CD4-positive, alpha-beta T cell treated with Interleukin-12 subunit alpha and Interleukin-12 subunit beta, for 1 hour (primary cell): ENCODE measurements at places on chromosomes 3 and 15.

DNA sequence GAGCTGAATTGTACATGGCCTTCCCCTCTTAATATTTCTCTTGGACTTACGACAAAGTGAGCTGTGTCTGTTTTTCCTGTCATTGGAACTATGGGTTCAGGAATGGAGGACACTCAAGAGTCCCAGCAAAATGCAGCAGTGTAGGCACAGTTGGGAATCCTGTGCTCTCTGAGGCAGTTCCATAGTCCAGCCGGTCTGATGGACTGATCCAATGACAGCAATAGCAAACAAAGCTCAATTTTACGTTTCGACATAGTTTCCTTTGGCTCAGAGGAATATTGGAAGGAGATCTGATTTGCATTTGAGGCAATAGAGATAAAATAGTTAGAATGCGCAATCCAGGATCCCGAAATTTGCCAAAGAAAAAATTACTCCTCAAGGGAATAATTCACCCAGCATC lies 276.9 kb upstream of the CNTN3 start:
- no peak for DNase-seq

DNA sequence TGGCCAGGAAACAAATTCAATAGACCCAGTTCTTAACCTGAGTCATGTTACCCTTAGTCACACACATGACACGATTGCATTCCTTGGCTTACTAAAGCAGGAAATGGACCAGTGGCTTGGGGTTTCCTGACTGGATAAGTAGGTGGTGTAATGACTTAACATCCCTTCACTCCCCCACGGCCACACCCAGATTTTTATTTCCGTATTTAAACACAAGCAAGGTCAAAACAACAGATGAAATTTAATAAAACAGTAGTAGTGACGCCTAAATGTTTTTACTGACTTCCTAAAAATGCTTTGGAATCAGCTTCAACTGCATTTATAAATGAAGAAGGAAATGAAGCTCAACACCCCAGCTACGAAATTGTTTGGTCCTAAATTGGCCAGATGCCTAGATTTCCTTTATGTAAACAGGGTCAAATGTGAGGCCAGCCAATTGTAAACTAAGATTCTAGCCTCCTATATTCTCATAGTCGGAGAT lies 324.3 kb downstream of the CHST2 start:
- DNase-seq = peak; percentile 37

- DNase-seq = no peak
Measured at GRCh38 chr3:88267-88666, 108.3 kb upstream of the CHL1 start.

DNA sequence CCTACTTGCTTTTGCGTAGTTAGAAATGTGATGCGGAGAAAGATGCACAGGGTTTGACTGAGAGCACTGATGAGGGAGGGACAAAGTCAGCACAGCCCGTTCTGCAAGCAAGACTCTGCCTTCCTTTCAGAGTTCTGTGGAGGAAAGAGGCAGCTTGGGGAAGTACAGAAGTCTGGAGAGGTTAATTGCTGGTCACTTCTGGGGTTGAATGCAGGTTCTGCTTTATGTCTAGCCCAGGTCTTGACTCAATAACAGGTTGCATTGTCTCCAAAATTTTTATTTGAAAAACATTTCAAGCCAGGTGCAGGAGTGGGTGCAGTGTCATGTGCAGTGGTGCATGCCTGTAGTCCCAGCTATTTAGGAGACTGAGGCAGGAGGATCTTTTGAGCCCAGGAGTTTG lies 461.7 kb downstream of the NR2F2 start:
- no peak for DNase-seq

- DNase-seq = no peak
Measured at GRCh38 chr3:128006061-128007032, 45.9 kb upstream of the SEC61A1 start.

DNA sequence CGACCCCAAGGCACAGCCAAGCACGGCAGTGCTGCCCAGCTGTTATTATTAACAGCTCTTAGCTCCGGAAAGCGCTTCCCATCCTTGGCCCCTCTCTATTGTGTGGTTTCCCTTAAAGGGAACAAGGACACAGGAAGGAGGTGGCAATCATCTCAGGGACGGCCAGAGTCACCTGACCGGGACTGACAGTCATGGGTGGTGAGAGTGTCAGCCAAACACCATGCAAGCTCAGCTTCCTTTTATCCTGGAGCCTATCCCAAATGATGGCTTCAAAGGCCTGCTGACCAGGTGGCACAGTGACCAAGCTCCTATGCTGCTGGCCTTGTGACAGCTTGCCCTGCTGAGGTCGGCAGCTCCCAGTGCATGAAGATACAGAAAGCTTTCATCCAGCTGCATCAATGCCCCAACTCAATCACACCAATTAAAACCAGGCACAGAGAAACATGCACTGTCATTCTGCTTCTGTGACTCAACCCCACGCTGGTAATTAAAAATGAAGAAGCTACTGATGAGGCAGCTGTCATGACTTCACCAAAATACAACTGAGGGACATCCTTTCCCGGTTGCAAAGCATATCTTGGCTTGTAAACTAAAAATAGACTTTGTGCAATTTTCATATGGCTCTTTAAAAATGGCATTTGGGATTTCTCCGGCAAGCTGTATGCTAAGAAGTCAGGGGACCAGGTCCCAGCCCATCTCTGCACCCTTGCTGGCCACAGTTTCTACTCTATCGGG lies 34.0 kb downstream of the PCSK6 start:
- DNase-seq = no peak

DNA sequence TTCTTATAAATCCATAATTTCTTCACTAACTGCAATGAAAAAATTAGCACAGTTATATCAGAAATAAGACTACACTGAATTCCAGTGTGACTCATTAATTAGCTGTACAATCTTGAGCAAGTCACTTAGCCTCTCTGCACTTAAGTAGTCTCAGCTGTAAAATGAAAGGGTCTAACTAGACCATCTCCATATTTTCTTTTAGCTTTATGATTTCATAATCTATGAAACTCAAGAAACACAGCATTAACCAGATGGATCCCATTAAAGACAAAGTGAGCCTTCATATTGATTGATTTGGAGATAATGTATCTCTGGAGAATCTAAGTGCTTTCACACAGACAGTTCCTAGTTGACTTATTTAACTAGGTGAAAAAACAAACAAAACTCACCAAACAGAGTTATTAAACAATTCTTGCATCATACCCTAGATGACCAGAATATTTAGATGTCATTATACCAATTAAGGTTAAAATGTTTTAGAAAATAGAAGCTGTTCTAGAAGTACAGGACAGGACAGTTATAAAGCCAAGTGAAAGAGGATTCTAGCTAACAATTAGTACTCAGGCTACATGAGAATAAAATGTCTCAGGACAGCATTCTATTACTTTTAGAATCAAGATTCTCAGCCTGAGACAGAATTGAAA lies 11.2 kb downstream of the CSNK1G1 start:
- no peak for DNase-seq

DNA sequence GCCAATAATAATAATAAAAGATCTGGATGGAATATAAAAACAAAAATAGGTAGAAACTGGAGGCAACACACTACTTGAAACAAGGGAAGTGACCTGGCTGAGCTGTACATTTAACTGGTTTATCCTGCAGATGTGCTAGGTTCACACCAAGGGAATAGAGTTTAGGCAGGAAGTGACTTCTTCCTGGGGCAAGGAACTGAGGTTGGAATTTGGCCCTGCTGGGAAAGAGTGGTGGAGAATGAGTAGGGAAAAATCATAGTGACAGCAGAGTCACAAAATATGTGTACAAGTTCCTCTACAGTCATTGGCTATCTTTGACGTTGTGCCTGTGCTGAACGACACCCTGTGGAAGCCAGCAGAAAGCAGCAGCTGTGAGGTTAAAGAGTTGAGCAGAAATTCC lies 44.1 kb downstream of the ARHGAP11B start:
- no peak for DNase-seq

- DNase-seq = no peak
Measured at GRCh38 chr3:196677353-196677752, 34.7 kb downstream of the CEP19 start.

- DNase-seq = no peak
Measured at GRCh38 chr3:11392014-11392859, 120.0 kb downstream of the ATG7 start.

DNA sequence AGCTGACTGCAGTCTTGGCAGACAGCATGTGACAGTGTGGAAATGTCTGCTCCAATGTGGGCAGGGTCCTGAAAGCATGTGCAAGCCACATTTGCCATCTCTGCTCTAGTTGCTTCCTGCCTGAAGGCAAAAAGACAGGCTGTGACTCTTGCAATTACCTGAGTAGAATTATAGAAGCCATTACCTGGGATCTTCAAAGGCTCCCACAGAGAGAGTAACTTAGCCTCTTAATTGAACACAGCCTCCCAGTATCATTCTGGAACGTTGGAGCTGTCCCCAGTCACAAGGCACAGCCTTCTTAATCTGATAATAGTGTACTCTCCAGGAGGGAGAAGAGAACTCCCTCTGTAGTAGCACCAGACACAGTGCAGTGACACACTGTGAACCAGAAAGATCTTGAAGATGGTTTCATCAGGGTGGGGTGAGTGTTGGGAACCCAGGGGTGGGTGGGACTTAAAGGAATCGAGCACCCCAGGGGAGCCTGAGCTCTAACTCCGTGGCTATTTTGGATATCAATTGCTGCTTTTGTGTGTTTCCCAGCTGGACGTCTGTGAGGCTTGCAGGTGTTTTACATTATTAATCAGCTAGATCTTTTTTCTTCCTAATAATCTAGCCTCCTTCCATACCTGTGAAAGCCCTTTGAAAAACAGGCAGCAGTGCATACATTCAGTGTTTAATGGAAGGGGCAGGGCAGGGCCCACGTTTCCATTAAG lies 40.6 kb upstream of the GLCE start:
- no peak for DNase-seq

DNA sequence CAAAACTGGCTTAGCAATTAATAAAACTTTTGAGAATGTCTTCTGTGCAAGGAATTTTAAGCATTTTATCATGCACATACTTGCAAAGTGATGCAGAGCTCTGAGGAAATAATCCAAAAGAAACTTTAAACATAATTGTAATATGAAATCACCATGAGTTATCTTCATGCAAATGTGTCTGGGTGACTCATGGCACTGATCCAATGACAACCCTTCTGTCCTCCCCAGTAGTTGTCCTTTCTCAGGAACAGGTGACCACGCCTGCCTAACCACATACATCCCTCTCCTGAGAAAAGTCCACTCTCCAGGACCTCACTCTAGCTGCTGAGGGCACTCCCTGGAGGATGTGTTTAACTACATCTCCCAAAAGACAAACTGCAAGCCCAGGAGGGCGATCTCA lies 530.6 kb upstream of the IL12A start:
- no peak for DNase-seq

- peak; percentile 39 for DNase-seq
Measured at GRCh38 chr3:194135806-194136518, at the start of gene HES1. Gene HES1, plus strand, starts transcription at chr3:194136148. Its CDS starts 233 bp downstream, at chr3:194136381.

- DNase-seq = no peak
Measured at GRCh38 chr3:117540597-117540996, 831.0 kb downstream of the TUSC7 start.

GRCh38 chr3:98807011-98807410 lies 43.9 kb downstream of the ST3GAL6 start:
- DNase-seq = no peak

DNA sequence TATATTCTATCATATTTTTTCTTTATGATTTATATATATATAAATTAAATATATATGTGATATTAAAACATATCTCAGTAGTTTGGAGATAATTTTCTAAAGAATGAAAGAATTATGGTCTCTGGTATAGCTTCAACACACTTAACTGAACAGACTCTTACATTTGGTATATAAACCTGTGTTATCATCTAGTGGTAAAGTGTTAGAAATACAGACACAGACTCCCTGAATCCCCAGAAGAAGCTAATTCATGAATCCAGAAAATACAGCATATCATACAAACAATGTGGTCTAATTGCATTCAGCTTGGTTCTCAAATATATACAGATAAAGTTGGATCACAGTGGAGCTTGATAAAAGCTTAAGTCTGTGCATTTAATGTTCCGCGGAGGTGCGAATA lies 1100.4 kb downstream of the ROBO2 start:
- DNase-seq = no peak

DNA sequence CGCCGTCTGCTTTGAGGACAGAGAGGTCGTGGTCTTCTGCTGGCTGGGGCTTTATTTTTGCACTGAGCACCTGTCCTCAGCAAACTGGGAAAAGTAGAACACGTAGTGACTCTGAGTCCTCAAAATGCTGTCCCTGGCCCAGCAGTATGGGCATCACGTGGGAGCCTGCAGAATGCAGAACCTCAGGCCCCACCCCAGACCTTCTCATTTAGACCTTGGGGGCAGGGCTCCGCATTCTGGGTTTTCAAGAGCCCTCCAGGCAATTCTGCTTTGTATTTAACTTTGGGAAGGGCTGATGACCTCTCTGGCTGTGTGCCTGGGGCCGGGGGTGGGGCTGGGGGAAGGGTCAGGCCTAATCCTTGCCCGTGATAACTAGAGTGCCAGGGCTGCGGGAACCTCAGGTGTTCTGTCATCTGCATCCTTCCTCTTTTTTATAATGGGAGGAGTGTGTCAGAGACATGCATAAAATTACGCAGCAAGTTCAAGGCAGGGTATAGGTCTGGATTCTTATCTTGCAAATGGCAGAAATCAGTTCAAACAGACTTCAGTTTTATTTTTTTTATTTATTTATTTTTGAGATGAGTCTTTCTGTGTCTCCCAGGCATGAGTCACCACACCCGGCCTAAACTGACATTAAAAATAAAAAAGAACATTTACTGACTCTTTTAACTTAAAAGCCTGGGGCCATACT lies 11.1 kb downstream of the SLC6A6 start:
- no peak for DNase-seq

DNA sequence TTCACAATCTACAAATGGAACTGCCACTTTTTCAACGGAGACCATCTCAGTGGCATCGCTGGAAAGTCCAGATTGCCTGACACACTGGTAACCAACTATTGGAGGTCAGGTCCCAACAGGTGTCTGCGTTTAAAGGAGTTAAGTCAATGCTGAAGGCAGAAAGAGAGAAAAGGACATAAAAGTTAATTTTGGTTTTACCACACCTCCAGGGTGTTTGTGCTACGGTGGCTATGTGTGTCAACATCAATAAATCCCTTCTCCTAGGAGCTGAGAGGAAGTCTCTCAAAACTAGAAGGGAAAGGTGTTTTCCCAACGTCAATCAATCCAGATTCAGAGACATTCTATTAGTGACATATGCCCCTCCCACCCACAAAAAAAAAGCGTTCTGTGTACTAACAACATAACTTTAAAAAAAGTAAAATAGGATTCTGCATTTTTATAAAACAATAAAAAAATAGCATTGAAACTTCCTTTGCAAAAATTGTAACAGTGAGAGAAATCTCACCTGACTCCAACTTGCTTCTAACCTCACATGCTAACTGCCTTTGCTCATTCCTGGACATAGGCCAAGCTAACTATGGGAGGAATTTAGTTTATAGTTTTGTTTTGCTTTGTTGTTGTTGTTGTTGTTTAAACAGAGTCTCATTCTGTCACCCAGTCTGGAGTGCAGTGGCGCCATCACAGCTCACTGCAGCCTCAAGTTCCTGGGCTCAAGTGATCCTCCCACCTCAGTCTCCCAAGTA lies 58.7 kb downstream of the GATM start:
- DNase-seq = no peak

DNA sequence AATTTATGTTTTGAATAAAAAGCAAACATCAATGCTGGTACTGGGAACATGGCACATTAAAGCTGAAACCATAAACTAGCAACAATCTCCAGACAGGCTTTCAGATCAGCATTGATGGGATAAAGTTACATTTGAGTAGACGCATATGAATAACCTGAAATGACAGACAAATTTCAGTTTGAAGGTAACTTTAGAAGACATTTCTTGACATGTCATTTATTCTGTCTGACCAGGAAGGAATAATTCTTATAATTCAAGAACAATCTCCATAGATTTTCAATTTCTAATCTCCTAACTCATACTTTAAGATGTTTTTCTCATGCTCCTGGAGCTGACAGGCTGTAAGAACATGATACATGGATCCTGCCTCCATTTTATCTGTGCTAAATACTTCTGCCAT lies 69.8 kb downstream of the PLCH1 start:
- no peak for DNase-seq
